ENCODE measurements at places on chromosomes 3 and 15. TPM values are rescaled to one million over a fixed set of nuclear protein-coding genes. Genes with fewer than 3 reads are reported as not detected.

Gene FBXO40
- not detected for total RNA-seq

Gene UBAP1L
- total RNA-seq = 0.29 TPM

Gene CHRNA7
- 3.1 TPM for total RNA-seq

Gene GLCE
- 20.0 TPM for total RNA-seq

Gene SMCO1
- total RNA-seq = not detected

All from A549 treated with ZK216348 at 1 μM for 4 hours (cell line).